CD4-positive, alpha-beta T cell treated with Interleukin-1 beta for 1 hour (primary cell): ENCODE measurements at places on chromosomes 16 and 17.

GRCh38 chr17:41532947-41533570, 5.0 kb upstream of the KRT19 start:
- no peak for DNase-seq

- no peak for DNase-seq
Measured at GRCh38 chr17:81419886-81420768, 24.9 kb downstream of the BAHCC1 start.

DNA sequence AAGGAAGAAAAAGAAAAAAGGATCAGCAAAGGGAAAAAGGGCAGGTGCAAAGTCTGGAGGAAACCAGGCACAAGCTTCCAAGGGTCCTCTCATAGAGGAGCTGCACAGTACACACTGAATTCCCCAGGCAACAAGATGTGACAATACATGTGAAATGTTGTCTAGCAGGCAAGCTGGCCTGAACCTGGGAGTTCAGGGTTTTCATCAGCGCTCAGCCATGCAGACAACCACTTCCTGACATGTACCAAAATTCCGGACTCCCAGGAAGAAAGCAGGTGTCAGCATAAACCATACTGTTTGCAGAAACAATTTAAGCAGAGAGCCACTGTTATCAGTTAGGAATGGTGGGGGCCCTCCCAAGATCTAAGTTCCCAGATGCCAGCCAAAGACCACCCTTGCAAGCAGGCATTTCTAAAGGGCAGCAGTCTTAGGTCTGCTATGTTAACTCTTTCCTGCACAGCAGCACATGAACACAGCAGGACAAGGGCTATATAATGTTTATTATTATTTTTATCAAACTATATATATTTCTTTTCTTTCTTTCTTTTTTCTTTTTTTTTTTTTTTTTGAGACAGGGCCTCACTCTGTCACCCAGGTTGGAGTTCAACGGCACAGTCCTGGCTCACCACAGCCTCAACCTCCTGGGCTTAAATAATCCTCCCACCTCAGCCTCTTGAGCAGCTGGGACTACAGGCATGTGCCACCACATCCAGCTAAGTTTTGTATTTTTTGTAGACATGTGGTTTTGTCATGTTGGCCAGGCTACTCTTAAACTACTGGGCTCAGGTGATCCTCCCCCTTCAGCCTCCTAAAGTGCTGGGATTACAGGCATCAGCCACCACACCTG, 10.1 kb downstream of the TK2 start:
- DNase-seq, result no peak

GRCh38 chr17:42025936-42026335, 6.0 kb downstream of the NKIRAS2 start:
- no peak for DNase-seq

DNA sequence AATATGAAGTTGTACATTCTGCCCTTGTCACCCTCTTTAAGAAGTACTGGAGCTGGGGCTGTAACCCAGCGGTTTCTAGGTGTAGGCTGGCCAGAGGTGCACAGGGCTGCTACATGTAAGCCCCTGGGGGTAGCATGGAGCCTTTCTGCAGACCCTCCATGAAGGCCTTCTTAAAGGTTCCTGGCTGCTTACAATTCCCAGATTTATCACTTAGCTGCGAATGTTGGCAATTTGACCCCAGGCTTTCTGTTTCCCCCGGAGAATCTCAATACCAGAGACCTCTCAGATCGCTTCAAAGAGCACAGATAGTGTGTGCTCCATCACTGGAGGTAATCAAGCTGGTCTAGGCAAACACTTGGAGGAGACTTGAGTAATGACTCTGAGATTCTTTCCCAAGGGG, 309.4 kb downstream of the CBLN1 start:
- no peak for DNase-seq

- no peak for DNase-seq
Measured at GRCh38 chr17:63555500-63556156, 5.4 kb downstream of the DCAF7 start.

DNA sequence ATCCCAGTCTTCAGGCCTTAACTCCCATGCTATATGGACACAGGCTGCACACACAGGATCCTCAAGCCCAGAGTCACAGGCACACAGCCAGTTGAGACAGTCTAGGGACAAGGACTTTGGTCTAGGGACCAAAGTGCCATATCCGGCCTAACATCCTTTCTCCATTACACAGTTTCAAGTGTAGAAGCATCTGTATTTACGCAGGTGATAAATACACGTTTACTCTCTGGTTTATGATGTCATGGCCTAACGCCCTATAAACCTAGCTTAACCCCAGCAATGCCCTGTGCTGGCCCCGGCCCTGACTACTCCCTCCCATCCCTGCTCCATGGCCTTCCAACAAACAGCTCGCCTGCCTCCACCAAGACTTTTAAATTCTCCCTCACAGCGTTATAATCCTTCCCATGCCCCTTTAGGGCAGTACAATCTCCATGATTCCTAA, 17.1 kb downstream of the CUEDC1 start:
- DNase-seq, result no peak

DNA sequence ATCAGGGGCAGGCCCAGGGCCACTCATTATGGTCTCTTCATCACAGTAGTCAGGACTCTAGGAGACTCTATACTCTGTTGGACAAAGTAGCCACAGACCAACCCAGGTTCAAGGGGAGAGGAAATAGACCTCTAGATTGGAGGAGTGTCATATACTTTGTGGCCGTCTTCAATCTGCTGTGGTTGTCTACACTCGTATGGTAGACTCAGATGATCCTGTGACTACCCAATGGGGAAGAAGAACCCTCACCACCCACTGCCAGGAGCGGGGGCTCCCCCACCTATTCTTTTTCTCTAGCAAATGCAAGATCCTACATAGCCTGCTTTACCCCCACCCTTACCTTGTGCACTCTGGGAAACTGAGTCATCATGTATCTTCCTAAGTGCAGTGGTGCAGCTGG, 80.5 kb downstream of the KSR1 start:
- no peak for DNase-seq

GRCh38 chr17:80036715-80037477, 454 bp downstream of the CCDC40 start:
- DNase-seq, result peak; percentile 40

GRCh38 chr17:75771334-75772281, 6.6 kb upstream of the GALK1 start:
- DNase-seq, result no peak

- DNase-seq, result no peak
Measured at GRCh38 chr16:85784813-85785212, 14.5 kb downstream of the EMC8 start.

- DNase-seq, result no peak
Measured at GRCh38 chr17:80008848-80009247, 26.8 kb downstream of the TBC1D16 start.

DNA sequence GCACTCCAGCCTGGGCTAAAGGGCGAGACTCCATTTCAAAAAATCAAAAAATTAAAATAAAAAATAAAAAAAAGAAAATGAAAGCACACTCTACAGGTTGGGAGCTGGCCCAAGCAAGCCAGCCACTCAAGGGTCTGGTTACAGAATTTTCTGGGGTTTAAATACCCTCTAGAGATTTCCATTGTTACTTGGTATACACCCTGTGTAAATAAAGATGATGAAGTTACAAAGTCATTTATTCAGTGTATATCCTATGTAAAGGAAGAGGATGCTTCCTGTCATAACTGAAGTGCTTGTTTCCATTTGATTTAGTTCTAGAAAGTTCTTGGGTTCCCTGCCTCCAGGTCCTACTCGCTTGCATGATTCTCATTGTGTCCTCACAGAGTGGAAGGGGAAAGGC, 79.9 kb upstream of the C17orf78 start:
- no peak for DNase-seq
